ENCODE measurements at places on chromosomes 12 and 14.

GRCh38 chr14:68666899-68667298 lies 126.0 kb downstream of the ZFP36L1 start:
- no peak for DNase-seq

DNA sequence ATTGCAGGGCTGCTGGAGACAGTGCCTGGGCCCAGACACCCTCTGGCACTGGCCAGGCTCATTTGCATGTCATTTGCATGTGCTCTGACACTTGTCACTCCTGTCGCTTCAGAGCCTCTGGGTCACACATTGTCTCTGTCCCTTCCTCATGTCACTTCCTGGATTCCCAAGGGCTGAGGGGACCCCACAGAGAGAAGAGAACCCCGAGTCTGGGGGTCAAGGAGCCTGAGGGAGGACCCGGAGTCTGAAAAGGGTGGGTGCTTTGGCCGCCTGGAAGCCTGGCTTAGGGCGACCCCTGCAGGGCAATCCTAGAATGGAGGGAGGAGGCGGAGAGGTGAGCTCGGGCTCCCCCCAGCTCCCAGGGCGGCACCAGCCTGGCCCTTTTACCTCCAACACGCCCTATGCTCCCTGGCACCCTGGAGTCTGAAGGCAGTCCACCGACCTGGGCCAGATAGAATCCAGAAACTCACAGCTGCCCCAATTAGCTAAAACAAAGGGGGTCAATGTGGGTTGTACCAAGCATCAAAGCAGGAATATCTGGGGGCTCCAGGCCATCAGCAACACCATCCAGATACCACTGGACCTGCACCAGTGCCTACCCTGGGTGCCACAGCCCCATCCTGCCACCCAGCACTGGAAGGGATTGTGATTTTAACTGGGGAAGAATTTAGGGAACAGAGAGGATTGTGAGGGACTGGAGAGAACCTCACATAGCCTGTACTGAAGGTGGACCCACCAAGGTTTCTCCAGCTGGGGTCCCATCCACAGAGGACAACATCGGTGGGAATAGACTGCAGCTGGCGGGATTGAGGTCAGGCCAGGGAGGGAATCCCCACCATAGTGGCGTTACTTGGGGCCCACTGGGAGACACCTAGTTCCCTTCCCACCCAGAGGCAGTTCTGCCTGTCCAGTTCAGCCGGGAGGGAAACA lies 21.8 kb upstream of the KRT78 start:
- peak; percentile 64 for DNase-seq

GRCh38 chr14:53947094-53947445 lies 9.6 kb downstream of the BMP4 start:
- no peak for DNase-seq

DNA sequence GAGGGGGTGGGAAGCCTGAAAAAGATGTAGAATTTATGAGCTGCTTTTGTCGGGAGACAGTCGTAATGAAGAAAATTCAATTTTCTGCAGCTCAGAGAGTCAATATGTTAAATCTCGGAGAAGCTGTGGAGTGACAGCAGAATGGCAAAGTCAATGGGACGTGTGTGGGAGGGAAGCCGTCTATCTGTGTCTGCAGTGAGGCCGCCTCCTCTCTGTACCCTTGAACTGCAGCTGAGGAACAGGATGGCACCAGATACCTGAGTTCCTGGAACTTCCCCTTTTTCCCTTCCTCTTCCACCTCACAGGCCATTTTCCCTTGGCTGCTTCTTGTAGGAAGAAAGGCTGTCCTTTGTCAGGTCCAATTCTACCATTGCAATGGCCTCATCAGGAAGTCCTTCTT lies 9.3 kb upstream of the CALCOCO1 start:
- DNase-seq, result no peak

DNA sequence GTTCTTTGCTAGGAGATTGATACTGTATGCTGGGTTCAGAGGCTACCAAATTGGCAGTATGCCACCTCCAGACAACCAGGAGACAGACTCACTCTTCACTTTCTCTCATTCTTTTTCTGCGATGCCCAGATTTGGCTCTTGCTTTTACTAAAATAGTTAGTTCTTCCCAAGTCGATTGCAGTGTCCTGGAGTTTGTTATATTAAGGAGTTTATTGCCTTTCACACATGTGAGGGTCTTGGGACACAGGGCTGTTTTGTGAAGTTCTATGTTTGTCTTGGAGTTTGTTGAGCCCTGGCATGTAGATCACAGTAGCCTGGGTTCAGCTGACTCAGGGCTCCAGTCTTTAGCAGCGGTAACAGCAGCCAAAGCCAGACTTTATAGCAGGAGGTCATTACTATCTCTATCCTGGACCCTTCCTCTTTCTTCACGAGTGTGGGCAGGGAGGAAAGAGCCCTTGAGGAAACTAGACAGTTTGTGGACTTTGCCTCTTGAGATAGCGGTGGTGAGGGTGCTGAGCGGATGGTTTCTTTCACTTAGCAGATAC lies 1.6 kb downstream of the MLEC start:
- no peak for DNase-seq

DNA sequence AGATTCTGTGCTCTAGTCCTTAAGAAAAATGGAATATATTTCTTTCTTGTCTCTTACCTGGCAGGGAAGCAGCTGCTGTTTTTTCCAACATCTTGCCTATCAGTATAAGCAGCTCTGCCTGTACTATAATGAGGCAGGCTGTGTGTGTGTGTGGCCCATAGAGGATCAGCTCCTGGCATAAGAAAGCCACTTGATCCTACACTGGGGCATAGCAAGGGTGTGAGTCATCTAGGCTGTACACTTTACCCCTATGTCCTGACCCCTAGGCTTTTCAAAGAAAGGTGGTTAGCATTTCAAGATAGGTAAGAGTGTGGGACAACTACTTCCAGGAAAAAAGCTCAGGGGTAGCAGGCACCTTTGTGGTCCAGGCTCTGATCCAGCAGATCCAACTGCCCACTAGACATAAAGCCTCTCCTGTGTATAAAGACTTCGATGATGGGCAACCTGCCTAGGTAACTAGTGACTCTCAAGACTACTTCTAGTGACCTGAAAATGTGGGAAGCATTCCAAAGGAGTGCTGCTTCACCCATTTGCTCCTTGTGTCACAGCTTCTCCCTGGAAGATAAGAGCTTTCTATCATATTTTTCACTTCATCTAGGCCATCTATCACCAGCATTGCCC lies 4.9 kb upstream of the SENP1 start:
- DNase-seq, result no peak

- no peak for DNase-seq
These were observed 195.4 kb downstream of the DUSP6 start for GRCh38 chr12:89156862-89157262.

- DNase-seq, result no peak
These were observed 835.9 kb downstream of the DIO2 start for GRCh38 chr14:79375356-79375755.

DNA sequence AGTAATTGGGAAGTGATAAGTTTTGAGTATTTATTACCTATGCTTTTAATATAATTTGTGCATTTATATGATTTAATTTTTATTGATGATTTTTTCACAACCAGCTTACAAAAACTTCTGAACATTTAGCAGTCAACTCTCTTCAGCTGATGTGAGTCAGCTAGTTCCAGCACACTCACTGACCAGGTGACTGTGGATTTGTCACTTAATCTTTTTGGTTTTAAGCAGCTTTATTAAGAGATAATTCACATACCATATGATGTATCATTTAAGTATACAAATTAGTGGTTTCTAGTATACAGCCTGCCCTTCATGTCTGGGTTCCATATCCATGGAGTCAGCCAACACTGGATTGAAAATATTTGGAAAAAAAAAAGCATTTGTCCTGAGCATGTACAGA lies 103.5 kb downstream of the SYNE2 start:
- no peak for DNase-seq

DNA sequence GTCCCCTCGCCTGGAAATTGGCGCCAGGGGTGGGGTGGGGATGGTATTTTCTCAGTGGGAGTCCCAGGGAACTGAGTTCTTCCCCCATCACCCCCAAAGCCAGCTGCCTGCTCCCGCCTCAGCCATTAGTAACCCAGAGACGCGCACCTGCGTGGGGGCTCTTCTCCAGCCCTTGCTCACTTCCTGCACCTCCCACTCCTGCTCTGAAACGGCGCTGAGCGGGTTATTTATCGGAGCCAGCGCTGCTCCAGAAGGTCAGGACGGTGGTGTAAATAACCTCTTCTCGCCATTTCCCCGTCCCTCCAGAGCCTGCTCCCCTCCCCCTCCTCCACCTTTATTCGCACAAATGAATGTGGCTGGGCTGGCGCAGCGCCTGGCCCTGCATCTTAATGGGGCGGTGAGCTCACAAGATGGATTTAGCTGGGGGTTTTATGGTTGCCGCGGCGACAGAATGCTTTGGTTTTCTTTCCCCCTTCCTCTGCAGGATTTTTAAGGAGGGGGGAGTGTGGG lies 12.2 kb downstream of the GPR84 start:
- DNase-seq, result no peak

DNA sequence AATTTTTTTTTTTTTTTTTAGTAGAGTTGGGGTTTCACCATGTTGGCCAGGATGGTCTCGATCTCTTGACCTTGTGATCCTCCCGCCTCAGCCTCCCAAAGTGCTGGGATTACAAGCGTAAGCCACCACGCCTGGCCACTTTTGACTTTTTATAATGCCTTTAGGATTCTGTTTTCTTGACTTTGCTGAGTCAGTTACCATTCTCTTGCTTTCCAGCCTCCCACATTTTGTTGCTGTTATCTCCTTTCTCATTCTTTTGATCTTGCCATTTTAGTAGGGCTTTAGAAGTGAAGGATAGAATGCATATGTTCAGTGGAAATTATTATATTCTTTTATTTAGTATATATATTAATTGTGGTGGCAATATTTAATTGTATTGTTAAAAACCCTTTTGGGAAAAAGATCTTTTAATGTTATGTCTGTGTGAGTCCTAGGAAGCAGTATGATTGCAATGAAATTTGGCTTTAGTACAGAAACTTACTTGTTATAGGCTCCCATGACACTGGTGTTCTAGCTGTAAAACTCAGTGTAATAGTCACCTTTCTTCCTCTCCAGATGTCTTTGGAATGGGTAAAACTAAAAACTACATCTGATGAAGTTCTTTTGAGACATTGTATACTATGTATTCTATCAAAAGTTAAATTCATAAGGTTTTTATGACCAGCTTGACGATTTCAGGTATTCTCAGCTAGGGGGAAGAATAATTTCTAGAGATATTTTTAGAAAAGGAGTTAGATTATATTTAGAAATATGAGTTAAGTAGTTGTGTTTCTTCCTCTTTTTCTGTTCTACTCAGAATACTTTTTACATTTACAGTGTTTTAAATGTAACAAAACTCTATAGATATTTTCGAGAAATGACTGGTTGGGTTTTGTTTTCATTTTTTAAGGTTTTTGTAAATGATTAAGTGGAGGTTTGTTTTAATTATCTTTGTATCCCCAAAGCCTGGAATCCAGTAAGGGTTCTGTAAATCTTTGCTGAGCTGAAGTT lies 74.7 kb downstream of the APAF1 start:
- no peak for DNase-seq

DNA sequence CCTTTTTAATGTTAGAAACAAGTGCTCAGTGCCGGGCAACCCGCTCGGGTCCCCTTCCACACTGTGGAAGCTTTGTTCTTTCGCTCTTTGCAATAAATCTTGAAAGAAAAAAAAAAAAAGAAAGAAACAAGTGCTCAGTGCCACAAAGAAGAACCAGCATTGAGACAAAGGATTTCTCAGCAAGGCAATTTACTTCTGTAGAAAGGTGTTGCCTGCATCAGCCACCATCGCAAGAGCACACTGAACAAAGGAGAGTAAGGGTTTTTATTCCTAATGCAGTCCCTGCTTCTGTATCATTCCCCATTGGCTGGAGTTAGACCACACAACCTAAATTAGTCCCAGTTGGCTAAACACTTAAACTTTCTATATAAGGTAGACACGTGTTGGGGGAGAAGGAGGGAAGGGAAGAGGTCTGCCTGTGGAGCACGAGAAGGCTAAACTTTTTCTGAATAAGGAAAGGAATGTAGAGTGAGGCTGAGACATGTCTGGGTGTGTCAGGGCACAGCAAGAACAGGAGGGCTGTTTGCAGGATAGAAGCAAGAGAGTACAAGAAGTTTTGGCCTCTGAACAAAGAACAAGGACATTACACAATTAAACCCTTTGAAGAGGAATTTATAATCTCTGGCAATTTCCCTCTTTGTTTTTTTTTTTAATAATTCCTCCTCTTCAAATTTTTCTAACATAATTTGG lies 21.4 kb downstream of the KLRF2 start:
- no peak for DNase-seq

DNA sequence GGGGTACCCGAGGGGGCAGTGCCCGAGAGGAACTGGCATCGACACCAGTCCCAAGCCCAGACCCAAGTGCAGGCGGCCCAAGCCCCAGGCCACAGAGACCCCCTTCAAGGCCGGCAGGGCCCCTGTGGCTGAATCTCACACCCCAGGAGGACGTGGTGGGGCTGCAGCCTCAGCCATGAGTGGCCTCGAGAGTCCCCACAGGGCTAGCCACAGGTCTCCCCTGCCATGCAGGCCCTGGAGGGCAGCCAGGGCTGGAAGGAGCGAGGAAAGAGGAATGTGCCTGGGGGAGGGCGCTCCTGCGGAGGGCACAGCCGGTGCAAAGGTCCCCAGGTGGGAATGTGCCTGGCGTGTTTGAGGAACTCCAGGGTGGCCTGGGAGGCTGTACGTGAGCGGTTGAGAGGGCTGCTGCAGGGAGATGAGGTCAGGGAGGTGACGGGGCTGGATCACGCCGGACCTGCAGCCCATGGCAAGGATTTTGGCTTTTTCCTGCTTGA lies 86.1 kb downstream of the NCOR2 start:
- no peak for DNase-seq

- DNase-seq, result no peak
These were observed 26.1 kb upstream of the AACS start for GRCh38 chr12:125038976-125039625.

GRCh38 chr12:111596985-111597830 lies 1.9 kb downstream of the ATXN2 start:
- peak; percentile 7 for DNase-seq

DNA sequence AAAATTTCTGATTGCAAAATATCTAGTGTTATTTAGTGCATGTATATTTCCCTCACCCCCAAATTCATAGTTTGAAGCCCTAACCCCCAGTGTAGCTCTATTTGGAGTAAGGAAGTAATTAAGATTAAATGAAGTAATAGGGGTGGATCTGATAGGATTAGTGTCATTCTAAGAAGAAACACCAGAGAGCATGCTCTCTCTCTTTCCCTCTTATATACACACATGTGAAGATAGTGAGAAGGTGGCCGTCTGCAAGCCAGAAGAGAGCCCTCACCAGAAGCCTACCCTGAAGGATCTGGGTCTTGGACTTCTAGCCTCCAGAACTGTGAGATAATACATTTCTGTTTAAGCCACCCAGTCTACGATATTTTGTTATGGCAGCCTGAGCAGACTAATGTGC lies 120.3 kb downstream of the TMEM30B start:
- DNase-seq, result no peak

- no peak for DNase-seq
These were observed 27.5 kb upstream of the CDKN3 start for GRCh38 chr14:54369343-54369742.

GRCh38 chr14:72692696-72693095 lies 201.2 kb downstream of the DPF3 start:
- no peak for DNase-seq

GRCh38 chr12:75208856-75209811 lies 505 bp downstream of the KCNC2 start:
- no peak for DNase-seq

GRCh38 chr12:107610021-107610859 lies 75.4 kb upstream of the PWP1 start:
- DNase-seq, result peak; percentile 18
